ENCODE measurements at places on chromosomes 3 and 15.

DNA sequence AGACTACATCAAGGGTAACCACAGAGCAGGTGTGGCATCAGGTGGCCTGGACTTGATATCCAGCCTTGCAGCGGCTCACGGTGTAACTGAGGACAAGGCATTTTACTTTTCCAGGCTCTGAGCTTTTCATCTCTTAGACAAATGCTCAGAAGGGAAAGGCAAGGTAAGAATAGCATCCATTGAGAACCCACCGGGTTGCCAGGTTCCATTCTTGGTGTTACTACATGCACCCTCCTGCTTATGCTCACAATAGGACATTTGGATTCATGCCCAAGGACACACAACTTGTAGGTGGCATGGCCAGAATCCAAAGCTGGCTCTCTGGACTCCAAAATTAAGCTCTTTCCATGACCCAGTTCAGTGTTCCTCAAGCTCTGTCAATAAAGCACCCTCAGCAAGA lies 85.5 kb downstream of the CCNL1 start:
- no peak for DNase-seq

- no peak for DNase-seq
These were observed 18.1 kb downstream of the TRPM1 start for GRCh38 chr15:31083370-31083780.

- no peak for DNase-seq
These were observed 92.6 kb downstream of the XXYLT1 start for GRCh38 chr3:195178124-195178910.

DNA sequence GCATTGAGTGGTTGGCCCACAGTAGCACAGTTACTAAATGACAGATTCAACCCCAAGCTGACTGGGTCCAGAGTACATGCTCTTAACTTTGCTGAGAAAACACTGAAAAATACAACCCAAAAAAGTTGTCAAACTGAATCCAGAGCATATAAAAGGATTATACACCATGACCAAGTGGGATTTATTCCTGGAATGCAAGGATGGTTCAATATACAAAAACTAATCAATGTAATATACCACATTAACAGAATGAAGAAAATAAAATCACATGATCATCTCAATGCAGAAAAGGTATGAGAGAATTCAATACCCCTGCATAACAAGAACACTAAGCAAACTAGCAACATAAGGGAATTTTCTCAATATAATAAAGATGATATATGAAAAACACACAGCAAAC lies 98.5 kb downstream of the STAG1 start:
- no peak for DNase-seq

DNA sequence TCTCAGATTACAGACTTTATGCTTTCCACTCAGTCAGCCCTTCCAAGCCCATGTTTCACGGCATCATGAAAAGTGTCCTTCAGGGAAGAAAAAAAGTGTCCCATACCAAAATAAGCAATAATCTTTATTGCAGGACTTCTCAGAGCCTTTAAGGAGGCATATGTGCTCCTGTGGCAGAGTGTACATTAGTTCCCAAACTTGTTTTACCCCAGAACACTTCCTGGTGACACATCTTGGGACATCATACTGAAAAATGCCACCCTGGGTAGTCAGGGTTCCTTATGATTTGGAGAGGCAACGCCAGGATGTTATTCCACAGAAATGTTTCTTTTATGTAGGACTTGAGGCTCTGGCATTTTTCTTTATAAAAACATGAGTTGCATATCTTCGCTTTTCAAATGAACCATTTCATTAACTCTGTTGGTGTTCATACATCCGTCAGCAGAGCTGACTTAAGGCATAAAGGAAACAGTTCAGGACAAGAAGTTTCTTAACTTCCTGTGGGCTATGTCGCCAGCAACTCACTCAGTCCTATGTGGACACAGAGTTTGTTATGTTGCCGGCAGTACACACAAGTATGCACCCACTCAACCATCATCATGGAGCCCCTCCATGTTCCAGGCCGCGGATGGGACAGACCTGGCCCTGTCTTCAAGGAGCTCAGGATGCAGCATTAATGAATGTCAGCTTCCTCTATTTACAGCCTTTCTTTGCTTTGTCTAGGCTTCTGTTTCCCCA lies 63.8 kb downstream of the CASR start:
- no peak for DNase-seq

GRCh38 chr3:13162549-13163320 lies 89.5 kb upstream of the IQSEC1 start:
- DNase-seq = no peak

DNA sequence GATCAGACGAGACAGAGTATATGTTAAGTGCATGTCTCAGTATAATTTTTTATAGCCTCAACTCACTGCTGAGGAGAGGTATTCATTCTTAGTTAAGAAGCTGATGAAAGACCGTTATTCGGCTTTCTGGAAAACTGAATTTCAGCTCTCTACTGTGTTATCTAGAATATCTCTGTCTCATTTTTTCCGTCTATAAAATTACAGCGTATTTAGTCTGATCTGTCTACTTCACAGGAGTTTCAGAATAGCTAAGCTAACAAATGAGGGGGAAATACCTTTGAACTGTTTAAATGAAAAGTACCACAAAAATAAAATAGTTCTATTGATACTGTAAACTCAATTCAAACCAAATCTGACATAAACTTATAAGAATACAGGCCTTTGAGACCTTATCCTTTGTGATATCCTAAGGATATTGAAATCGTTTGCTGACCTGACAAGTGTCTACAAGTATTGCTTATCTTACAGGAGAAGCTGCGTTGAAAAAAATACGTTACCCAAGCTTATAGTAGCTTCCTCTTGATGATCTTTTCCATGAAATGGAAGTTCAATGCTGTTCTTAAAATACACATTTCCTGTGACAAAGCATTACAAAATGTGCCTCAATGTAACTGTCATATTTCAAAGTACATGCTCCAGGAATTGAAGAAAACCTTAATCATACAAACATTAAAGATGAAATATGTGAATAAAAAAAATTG lies 104.6 kb downstream of the IL1RAP start:
- DNase-seq = peak; percentile 83

DNA sequence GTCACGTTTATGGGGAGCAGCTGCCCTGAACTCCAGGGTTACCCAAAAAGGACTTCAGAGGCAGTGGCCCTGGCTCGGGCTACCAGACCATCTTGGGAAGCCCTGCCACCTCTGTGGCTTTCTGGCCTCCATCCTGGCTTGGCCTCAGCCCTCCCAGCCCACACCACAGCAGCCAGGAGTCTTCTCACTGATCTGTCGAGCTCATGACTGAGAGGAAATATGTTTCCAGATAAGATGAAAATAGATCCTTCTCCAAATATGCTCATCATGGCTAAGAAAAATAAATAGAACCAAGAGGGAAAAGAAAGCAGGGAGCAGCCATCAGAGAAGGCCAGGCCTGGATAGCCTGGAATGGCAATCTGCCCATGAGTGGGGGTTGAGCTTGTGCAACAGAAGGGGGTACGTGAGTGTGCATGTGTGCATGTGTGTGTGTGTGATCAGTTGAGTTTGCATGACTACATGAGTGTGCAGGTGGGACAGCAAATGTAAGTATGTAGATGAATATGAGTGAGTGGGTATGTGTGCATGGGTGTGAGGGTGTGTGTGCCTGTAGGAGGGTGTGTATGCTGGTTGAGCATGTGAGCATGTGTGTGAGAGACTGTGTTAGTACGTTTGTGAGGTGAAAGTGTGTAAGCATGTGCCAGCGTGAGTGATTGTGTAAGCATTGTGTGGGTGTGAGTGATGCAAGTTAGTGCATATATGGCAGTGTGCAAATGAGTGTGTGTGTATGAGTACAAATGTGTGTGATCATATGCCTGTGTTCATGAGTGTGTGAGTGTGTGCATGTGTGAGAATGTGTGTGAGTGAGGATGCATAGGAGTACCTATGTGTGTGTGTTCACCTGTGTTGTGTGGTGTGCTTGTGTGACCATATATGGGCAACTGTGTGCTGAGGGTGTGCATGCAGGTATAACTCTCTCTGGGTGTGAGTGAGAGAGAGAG lies 9.9 kb upstream of the RFT1 start:
- DNase-seq = no peak

GRCh38 chr3:195448205-195448875 lies 5.5 kb upstream of the ACAP2 start:
- DNase-seq = no peak

- DNase-seq = no peak
These were observed 53.4 kb downstream of the TAFA4 start for GRCh38 chr3:68878962-68879361.

- DNase-seq = no peak
These were observed 71.3 kb downstream of the RASA2 start for GRCh38 chr3:141557961-141558706.

GRCh38 chr3:112634786-112635541 lies 6.0 kb downstream of the CCDC80 start:
- DNase-seq = peak; percentile 24

DNA sequence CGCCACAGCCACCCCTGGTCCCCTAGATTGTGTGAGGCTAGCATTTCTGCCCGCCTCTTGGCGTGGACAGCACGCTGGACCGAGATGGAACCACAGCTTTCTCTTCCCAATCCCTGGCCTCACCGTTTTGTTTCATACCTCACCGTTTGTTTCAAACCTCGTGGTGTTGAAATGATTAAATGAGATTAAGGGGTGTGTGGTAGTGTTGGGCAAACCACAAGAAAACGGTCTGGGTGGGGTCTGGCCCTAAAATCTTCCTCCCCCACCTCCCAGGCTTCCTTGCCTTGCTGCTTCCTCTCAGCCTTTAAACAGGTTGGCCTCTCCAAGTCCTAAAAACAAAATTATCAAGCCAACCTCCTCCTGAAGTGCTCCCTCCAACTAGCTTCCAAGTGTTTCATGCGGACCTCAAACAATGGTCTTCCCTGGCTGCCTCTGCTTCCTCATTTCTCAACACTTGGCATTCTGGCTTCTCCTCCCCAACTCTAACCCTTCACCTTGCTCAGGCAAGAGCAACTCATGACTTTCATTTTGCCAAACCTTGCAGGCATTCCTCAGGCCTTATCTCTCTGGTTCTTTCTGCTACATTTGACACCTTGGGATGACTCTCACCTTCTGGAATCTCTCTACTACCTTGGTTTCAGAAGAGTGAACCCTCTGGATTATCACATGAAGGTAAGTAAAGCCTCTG lies 1.4 kb upstream of the ATP13A3 start:
- DNase-seq = peak; percentile 65

DNA sequence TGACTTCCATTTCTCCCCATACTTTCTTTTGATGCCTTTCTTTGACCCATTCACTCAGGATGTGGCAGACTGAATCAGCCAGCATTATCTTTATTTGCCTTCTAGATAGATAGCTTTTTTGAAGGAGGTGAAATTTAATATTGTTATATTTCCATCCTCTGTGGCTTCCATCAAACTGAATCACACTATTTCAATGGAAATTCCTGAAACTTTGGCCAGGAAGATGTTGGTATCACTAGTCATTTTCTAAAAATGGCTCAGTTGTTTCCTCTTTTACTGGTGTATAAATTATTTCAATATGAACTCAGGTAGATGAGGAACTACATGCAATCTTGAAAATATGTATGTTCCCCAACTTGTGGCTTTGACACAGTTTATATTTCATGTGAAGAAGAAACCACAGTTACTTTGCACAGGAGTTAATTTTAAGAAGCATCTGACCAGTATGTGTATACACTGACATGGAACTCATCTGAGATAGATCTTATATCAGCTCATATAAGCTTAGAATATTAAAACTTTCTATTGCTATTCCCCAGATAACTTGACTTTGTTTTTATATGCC lies 248.3 kb downstream of the CGGBP1 start:
- DNase-seq = no peak

DNA sequence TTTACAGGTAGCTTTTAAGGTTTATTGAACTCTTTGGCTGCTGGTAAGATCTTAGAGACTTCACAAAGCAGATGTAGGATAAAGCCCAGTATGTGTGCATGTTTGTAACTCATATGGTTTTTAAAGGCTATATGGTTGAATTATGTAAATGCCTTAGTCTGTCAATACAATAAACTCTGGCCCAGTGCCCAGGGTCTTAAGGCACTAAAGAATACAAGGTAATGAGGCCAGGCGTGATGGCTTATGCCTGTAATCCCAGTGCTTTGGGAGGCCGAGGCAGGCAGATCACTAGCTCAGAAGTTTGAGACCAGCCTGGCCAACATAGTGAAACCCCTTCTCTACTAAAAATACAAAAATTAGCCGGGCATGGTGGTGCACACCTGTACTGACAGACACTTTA lies 170.3 kb upstream of the CGNL1 start:
- no peak for DNase-seq

DNA sequence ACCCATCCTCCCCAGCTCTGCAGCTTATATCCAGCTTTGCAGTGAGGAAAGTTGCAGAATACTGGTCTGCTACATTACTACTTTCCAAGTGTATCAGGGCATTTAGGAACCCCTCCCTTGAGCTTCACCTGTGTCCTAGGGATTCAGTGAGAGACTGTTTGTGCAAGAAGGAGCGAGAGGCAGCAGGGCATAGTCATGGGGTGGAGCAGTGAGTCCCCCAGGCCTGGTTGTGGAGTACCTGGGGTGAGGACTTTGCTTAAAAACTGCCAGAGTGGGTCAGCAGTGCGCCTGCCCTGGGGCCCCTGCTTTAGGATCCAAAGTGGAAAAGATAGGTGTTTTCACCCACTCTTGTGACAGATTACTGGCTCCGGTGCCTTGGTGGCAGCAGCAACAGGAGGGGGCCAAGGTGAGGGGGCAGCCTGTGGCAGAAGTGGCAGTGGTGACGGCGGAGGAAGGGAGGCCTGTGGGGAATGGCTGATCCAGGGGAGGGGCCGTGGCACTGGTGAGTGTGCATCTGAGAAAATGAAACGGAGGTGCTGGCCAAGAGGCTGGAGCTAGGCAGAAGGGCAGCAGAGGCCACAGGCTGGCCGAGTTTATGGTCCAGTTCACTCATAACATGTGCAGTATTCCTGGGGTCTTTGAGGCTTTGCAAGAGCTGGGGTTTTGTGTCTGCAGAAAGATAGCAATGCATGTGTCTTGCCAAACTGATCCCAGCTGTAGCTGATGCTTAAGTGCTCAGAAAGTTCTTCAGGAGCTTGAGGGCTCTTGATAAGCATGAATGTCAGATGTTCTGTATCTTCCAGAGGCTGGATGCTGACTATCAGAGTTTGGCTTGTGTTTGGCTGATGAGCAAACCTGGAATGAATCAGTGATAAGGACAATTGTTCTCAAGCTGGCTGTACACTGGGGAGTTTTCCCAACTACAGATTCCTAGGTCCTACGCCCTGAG lies 43.4 kb downstream of the GOLGA6A start:
- no peak for DNase-seq

GRCh38 chr3:97291901-97292300 lies 472.7 kb upstream of the ARL6 start:
- no peak for DNase-seq

- peak; percentile 88 for DNase-seq
These were observed 111.8 kb upstream of the DPH6 start for GRCh38 chr15:35657679-35658311.

DNA sequence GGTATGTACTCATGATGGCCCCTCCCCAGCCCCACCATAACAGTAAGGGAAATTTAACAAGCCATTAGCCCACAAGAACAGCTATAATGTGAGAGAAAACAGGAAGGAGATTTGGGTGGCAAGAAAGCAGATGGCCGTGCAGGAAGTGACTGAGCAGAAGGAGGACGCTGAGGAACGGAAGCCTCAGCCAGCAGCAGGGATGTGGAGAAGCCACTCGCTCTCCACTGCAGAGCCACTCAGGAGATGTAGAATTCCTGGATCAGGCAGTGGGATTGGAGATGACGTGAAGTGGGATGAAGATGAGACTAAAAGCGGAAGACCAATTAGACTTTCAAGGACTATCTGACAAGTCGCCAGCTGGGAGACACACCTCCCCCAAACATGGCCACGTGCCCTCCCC lies 31.2 kb downstream of the PRR23E start:
- DNase-seq = no peak

- peak; percentile 21 for DNase-seq
These were observed 55.5 kb upstream of the MELTF start for GRCh38 chr3:197085137-197085536.

- peak; percentile 50 for DNase-seq
These were observed 114.1 kb upstream of the DNAJC19 start for GRCh38 chr3:181103605-181104004.

GRCh38 chr15:89680282-89680873 lies 1.2 kb upstream of the PLIN1 start:
- no peak for DNase-seq

Measured in activated CD4-positive, alpha-beta T cell treated with anti-CD3 and anti-CD28 coated beads, Interleukin-10, Interleukin-2, amounts not matched to agents 100 ng/mL and 50 ng/mL, durations not matched to agents 16 hours and 8 hours (primary cell).